ENCODE measurements at places on chromosomes 7 and 10. TPM values are rescaled to one million over a fixed set of nuclear protein-coding genes. Genes with fewer than 3 reads are reported as not detected.
A peak's percentile ranks its signal among the peaks of the same experiment; 100 is the strongest.

DNA sequence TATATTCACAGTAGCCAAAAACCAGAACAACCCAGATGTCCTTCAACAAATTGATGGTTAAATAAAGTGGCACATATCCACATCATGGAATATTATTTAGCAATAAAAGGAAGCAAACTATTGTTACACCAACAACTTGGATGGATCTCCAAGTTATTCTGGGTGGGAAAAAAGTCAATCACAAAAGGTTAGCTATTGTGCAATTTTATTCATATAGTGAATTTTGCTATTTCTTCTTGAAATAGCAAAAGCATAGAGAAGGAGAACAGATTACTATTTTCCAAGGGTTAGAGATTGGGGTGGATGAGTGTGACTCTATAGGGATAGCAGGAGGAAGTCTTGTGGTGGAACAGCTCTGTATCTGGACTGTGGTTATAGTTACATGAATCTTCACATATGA is 87.0 kb downstream of the PTPN20 start:
- no peak for DNase-seq
- no peak overlapping the region for H3K4me3 ChIP-seq
- H3K4me1 ChIP-seq, result no peaks in the 10 kb centered on the region
- H3K27me3 ChIP-seq, result no peaks in the 10 kb centered on the region

The LGI1 gene
- polyA plus RNA-seq, result not detected

GRCh38 chr7:44213877-44214388 is 13.2 kb downstream of the YKT6 start:
- no peaks in the 10 kb centered on the region for H3K27me3 ChIP-seq
- DNase-seq, result peak; percentile 36
- peak overlapping the region; percentile 3 for H3K27ac ChIP-seq
- H3K4me1 ChIP-seq, result no peaks in the 10 kb centered on the region
- no peak overlapping the region for H3K4me3 ChIP-seq
- peaks cover 53% of the 10 kb centered on the region for H3K36me3 ChIP-seq

- peaks cover 10% of the 10 kb centered on the region for H3K4me1 ChIP-seq
- DNase-seq, result peak; percentile 19
- H3K4me3 ChIP-seq, result no peak overlapping the region
These were observed 6.1 kb downstream of the TBATA start for GRCh38 chr10:70779088-70779487.

The RPEL1 gene
- 0.08 TPM for polyA plus RNA-seq

DNA sequence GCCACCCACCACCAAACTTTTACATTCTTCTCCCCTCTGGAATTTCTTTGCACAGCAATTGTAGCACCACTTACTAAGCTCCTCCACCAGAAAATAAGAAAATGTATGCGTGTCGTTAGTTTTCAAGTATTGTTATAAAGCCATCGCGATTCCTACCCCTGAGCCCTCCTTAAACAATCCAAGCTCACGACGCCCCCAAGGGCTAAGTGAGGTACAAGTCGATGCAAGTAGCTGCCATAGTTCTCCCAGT is 1.3 kb downstream of the FRAT2 start:
- peak; percentile 58 for DNase-seq
- H3K36me3 ChIP-seq, result no peaks in the 10 kb centered on the region
- peak overlapping the region; percentile 77 for H3K4me3 ChIP-seq
- no peak overlapping the region for H3K27ac ChIP-seq
- H3K4me1 ChIP-seq, result peaks cover 21% of the 10 kb centered on the region

GRCh38 chr7:90163534-90163933 is 9.3 kb downstream of the STEAP1 start:
- peaks cover 43% of the 10 kb centered on the region for H3K36me3 ChIP-seq
- DNase-seq, result no peak
- H3K27ac ChIP-seq, result no peak overlapping the region
- H3K4me1 ChIP-seq, result peaks cover 4% of the 10 kb centered on the region
- H3K27me3 ChIP-seq, result no peaks in the 10 kb centered on the region

DNA sequence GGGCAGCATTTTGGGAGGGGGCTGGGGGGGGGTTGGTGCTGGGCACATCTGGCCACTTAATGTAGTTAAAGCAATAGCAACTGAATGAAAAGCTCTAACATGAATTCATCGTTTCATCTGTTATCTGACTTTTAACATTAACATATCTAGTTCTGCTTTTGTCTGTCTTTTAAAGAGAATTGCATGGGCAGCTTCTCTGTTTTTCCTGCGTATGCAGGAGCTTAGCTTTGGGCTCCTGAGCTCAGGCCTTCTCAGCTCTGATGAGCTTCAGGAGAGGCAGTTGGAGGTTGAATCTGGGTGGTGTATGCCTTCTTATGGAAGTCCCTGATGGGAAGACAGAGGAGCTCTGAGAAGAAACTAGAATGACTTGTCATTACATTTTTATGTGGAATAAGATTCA is 58.4 kb downstream of the DNAJB6 start:
- peaks cover 40% of the 10 kb centered on the region for H3K36me3 ChIP-seq
- no peak overlapping the region for H3K27ac ChIP-seq
- peaks cover 30% of the 10 kb centered on the region for H3K4me1 ChIP-seq
- H3K4me3 ChIP-seq, result no peak overlapping the region

The CNPY1 gene
- polyA plus RNA-seq, result not detected

- DNase-seq, result no peak
- no peaks in the 10 kb centered on the region for H3K27me3 ChIP-seq
- H3K36me3 ChIP-seq, result no peaks in the 10 kb centered on the region
- no peak overlapping the region for H3K27ac ChIP-seq
These were observed 147.5 kb downstream of the SRPK2 start for GRCh38 chr7:105241198-105241597.

DNA sequence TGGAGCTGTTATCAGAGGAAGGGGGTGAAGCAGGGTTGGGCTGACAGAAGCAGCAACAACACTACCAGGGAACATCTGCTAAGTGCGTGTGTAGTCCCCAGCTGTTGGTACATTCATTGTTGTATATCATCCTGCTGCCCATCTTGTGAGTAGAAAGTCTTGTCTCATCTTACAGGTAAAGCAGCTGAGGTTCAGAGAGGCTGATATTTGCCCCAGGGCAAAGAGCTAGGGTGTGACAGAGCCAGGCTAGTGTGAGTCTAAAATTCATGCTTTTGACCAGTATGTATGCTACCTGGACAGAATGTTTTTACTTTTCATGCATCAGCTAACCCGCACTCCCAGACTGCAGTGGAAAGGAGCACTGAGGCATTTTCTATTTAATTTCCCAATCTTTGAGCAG is 221.6 kb downstream of the STK31 start:
- no peak overlapping the region for H3K27ac ChIP-seq
- H3K4me3 ChIP-seq, result no peak overlapping the region
- peaks cover 48% of the 10 kb centered on the region for H3K4me1 ChIP-seq
- no peak for DNase-seq

DNA sequence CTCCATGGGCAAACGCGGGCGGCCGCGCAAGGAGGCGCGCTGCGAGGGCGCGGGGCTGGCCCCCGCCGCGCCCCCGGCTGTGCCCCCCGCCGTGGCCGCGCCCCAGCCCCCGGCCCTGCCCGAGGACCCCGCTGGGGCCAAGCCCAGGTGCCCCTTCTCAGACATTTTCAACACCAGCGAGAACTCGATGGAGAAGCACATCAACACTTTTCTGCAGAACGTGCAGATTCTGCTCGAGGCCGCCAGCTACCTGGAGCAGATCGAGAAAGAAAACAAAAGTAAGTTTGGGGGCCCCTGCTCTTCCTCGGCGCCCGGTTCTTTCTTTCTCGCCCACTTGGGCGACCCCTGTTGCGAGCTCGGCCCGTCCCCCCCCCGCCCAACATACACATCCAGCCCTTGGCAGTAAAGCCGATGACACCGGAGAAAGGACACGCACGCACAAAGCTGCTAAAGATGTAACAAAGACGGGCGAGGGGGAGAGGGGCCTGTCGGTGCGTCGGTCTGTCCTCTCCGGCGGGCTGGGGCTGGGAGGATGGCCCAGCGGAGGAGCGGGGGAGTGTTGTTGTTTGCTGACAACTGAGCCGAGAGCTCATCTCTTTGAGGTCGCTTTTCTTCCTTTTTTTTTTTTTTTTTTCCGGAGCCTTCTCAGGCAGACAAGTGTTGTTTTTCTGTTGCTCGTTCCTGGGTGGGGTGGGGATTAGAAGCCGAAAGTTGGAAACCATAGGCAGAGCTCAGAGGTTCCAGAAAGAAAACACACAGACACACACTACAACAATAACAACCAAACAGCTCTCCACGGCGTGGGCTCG is 604 bp downstream of the MXI1 start:
- peak overlapping the region; percentile 52 for H3K27ac ChIP-seq
- peak overlapping the region; percentile 88 for H3K4me3 ChIP-seq
- H3K4me1 ChIP-seq, result no peaks in the 10 kb centered on the region
- H3K36me3 ChIP-seq, result no peaks in the 10 kb centered on the region

DNA sequence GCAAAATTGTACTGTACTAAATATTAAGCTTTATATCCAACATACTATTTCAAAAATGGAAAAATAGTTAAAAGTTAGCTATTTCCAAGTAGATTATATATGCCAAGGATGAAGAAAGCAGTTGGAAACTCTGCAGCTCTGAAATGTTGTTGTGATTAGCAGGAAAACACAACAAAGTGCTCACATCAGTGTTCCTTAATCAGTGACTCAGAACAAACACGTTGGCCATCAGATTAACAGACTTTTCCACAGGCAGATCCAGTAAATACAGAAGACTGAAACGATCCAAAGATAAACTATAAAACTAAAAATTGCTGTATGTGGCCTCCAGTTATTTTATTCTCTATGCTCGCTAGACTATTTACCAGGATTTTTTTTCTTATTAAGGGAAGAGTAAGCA is 99.6 kb upstream of the SEMA3D start:
- no peaks in the 10 kb centered on the region for H3K36me3 ChIP-seq
- H3K27ac ChIP-seq, result no peak overlapping the region
- DNase-seq, result no peak
- no peaks in the 10 kb centered on the region for H3K27me3 ChIP-seq
- H3K4me1 ChIP-seq, result no peaks in the 10 kb centered on the region
- H3K4me3 ChIP-seq, result no peak overlapping the region

GRCh38 chr7:91945476-91945875 is 4.8 kb downstream of the AKAP9 start:
- no peaks in the 10 kb centered on the region for H3K27me3 ChIP-seq
- H3K4me1 ChIP-seq, result peaks cover 3% of the 10 kb centered on the region
- H3K4me3 ChIP-seq, result no peak overlapping the region
- H3K36me3 ChIP-seq, result peaks cover 7% of the 10 kb centered on the region

DNA sequence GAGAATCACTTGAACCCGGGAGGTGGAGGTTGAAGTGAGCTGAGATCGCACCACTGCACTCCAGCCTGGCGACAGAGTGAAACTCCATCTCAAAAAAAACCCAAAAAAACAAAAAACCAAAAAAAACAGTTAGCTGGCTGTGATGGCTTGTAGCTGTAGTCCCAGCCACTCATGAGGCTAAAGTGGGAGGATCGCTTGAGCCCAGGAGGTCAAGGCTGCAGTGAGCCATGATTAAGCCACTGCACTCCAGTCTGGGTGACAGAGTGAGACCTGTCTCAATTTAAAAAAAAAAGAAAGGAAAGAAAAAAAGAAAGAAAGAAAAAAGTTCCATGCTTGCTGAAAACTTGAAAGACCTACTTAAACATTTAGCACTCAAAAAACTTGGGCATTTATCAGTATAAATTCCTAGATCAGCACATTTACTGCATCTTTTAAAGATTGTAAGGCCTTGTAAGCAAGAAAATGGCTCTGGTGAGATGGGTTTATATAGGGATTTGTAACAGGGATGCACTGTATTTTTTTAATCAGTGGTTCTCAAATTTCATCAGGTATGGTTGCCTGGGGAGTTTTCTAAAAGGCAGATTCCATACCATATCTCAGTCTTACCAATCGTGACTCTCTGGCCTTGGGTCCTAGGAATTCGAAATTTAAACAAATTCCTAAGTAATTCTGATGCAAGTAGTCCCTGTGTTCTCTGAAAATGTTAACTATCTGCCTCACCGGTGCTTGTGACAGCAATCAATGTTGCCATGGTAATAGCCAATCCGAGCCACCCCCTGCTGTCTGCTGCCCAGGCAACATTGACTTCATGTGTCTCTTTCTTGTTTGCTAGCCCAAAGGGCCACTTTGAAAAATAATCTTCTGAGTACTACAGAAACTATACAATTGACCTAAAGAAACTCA is 11.5 kb upstream of the NT5C2 start:
- H3K27ac ChIP-seq, result no peak overlapping the region
- no peaks in the 10 kb centered on the region for H3K4me1 ChIP-seq
- no peak for DNase-seq
- no peaks in the 10 kb centered on the region for H3K27me3 ChIP-seq

DNA sequence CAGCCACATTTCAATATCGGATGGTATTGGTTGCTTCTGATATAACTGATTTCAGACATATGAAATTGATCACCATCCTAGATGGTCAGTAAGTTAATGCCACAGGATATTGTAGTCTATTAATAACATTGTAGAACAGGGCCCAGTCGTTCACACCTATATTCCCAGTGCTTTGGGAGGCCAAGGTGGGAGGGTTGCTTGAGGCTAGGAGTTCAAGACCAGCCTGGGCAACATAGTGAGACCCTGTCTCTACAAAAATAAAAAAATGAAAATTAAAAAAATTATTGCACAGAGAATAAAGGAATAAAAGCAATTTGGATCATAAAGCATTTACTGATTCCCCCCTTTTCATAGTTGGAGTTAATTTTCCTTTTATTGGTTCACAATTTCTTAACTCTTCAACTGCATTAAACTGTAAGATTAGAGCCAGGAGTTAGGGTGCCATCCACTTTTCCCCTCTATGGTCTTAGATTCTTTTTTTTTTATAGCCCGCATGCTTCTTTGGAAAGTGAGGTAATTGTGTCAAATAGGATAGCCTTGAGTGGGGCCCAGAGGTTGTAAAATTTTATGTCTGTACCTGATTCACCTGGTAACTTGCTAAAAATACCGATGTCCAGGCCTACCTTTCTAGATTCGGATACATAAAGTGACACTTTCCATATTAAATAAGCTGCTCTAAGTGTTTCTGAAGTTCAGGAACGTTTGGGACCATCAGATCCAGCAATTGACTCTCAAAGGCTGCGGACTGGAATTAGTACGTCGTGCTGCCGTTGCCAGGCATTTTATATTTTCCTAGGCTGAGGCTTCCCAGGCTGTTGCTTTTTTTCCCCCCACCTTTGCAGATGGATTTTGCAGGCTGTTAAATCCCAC is 24.7 kb downstream of the ADK start:
- no peak for DNase-seq
- H3K27ac ChIP-seq, result peak overlapping the region; percentile 83
- H3K36me3 ChIP-seq, result no peaks in the 10 kb centered on the region
- H3K4me1 ChIP-seq, result peaks cover 4% of the 10 kb centered on the region
- H3K4me3 ChIP-seq, result peak overlapping the region; percentile 92

GRCh38 chr7:50562136-50562535 is 3.1 kb downstream of the DDC start:
- peaks cover 51% of the 10 kb centered on the region for H3K27me3 ChIP-seq
- no peak overlapping the region for H3K4me3 ChIP-seq
- H3K4me1 ChIP-seq, result no peaks in the 10 kb centered on the region
- no peak for DNase-seq

GRCh38 chr10:84176836-84177474 is 3.4 kb downstream of the GPR15LG start:
- H3K27me3 ChIP-seq, result no peaks in the 10 kb centered on the region
- H3K4me1 ChIP-seq, result peaks cover 8% of the 10 kb centered on the region
- H3K36me3 ChIP-seq, result no peaks in the 10 kb centered on the region
- no peak for DNase-seq
- H3K27ac ChIP-seq, result no peak overlapping the region

- no peak for DNase-seq
- peaks cover 22% of the 10 kb centered on the region for H3K4me1 ChIP-seq
- H3K27me3 ChIP-seq, result peaks cover 26% of the 10 kb centered on the region
- no peaks in the 10 kb centered on the region for H3K36me3 ChIP-seq
- H3K27ac ChIP-seq, result no peak overlapping the region
These were observed 140.4 kb downstream of the CDH23 start for GRCh38 chr10:71537125-71537524.

- no peaks in the 10 kb centered on the region for H3K27me3 ChIP-seq
- H3K27ac ChIP-seq, result peak within 1 kb of the TSS; percentile 98
- peaks cover 3% of the 10 kb centered on the region for H3K36me3 ChIP-seq
- peak within 1 kb of the TSS; percentile 59 for H3K4me3 ChIP-seq
- no peaks in the 10 kb centered on the region for H3K4me1 ChIP-seq
These were observed at the start of gene MYOF for GRCh38 chr10:93482145-93482834. Gene MYOF (minus strand): TSS chr10:93482334. CDS start chr10:93482194, 140 bp downstream.
